Activated CD8-positive, alpha-beta memory T cell treated with anti-CD3 and anti-CD28 coated beads for 4 hours (primary cell): ENCODE measurements at places on chromosomes 2 and 18.

GRCh38 chr2:1837458-1837857 is 93.1 kb upstream of the PXDN start:
- DNase-seq = no peak

DNA sequence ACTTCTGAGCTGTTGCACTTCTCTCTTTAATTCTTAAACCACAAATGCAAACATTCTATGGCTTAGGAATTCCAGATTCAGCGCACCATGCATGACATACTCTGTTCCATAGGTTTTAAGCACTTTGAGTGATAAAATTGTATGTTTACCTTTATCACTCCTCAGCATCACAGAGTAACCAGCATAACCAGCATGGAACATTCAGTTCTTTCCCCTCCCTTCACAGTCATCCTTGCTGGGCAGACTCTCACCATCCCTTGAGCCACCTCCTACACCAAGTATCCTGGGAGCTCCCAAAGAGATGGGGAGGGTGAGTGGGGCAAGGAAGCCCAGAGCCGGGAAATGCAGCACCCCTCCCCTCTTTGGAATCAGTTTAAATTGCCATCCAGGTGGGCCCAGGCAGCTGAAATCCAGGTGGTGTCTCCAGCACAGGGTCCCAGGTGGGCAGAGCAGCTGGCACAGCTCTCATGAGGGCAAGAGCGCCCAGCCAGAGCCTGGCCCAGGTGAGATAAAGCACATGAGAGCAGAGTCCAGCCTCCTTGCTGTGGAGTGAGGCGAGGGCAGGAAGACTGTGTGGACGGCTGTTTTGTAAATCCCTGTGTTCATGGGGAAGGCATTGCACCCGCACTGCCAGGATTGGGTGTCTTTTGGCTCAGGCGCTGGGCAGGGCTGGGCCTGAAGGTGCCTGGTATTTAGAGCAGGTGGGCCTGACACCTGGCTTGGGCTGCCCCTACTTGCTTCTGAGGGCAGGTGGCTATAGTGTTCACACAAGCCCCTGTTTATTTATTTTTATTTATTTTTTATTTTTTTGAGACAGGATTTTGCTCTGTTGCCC is 36.8 kb downstream of the LAMA3 start:
- DNase-seq = no peak

DNA sequence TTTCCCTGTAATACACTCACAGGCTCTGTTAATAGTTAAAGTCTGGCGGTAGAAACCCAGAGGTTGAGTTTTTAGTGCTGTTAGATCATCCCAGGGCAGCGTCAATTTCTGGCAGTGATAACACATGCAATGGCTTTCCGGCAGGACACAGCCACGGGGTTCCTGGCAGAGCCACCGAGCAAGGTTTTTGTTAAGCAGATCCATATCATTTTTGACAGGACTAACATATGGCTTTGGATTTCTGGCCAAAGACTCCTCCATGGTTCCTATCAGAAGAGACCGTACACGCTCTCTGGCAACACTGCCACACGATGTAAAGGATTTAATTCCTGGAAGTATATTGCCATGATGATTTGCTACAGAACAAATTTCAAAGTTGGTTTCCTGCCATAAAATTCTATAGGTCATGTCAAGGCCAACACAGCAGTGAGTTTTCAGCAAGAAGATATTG is 854.3 kb downstream of the LRRTM4 start:
- DNase-seq = no peak

GRCh38 chr18:22694954-22695353 is 238.2 kb upstream of the RBBP8 start:
- DNase-seq = no peak

DNA sequence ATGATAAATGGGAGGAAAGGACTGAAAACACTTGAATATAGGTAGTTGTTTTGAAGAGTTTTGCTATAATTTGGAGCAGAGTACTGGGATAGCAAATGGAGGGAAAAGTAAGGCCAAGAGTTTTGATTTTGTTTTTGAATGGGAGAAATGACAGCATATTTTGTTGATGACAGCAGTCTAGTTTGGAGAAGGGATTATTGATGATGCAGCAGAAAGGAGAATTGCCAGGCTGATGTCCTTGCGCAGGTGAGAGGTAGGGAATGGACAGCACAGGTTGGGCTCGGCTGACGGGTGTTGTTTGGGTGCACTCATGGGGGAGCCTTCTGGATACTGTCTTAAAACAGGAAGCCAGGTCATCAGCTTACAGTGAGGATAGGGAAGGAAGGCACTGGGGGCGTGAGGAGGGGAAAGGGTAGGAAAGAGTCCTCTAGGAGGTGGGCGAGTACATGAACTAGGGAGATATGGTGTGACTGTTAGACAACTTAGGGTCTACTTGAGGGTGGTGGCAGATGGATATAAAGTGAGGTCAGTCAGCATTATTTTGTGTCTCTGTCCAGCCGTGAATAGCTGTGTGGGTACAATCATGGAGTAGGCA is 10.4 kb downstream of the NCAPH start:
- no peak for DNase-seq
